ENCODE measurements at places on chromosomes 16 and 17.

DNA sequence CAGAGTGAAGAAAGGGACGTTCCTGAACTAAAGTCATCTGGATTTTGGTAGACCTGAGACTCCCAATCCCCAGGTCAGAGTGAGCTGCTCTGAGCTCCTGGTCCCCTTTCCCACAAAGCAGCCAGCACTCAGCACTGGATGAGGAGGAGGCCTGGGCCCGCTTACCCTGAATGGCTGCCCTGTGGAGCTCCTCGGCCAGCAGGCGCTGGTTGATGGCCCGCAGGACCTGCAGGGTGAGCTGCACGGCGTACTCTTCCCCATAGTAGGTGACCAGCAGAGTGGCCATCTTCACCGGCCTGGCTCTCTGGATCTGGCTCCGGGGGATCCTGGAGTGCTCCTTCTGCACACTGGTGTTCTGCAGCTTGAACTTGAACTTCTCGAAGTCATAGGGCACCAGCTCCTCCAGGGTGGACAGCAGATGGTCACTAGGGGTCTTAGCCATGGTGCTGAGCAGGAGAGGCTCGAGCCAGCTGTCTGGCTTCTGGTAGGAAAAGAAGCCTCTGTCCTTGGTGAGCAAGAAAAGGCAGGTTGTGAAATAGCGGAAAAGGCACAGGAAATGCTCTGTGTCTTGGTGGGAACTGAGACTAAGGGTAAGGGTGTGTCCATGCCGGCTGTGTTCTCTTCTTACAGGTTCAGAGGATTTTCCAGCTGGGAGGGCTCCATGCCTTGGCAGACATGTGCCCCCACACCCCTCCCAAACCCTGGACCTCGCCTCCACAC lies at the start of gene MEFV:
Gene MEFV, minus strand, starts transcription at position 488 of the 720 bp plus-strand sequence. Its CDS starts 46 bp downstream, at position 442.
- DNase-seq, result peak; percentile 40

DNA sequence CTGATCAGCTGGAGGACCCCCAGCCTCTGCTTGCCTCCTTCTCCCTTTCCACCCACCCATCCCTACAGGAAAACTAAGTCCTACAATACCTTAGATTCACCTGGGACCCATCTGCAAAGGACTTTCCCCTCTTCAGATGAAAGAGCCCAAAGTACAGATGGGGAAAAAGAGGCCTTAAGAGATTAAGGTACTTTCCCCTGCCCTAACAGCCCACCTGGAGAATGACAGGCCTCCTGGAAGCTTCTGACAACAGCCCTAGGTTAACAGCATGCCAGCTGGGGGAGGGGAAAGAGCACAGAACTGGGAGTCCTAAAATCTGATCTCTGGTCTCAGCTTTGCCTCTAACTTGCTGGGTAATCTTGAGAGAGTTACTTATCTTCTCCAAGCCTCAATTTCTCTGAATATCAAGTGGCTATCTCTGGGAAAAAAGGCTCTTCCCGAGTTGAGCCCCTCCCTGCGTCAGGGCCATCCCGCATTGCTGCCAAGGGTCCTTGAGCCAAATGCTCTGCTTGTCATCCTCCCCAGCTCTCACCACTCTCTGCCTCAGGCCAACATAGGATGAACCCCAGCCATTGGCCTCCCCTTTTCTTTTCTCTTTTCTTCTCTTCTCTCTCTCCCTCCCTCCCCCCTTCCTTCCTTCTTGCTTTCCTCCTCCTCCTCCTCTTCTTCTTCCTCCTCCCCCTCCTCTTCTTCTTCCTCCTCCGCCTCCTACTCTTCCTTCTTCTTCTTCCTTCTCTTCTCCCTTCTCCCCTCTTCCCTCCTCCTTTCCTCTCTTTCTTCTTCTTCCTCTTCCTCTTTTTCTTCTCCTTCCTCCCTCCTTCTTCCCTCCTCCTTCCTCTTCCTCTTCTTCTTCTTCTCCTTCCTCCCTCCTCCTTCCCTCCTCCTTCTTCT lies 22.5 kb upstream of the SP6 start:
- DNase-seq, result no peak

DNA sequence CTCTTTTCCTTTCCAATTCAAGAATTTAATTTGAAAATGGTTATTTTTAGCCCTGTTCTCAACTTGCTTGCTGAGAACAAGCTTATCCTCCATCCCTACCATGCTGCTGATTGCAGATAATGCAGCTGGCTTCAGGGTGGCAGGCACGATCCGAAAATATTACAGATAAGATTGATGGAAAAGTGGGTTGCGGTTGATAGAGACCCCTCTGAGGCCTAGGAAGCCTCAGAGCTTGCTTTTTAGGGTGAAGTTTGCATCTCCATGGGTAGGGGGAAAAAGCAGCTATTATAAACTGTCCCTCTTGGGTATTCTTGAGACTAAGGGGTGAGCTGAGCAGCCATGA lies 116.5 kb upstream of the GOT2 start:
- no peak for DNase-seq

DNA sequence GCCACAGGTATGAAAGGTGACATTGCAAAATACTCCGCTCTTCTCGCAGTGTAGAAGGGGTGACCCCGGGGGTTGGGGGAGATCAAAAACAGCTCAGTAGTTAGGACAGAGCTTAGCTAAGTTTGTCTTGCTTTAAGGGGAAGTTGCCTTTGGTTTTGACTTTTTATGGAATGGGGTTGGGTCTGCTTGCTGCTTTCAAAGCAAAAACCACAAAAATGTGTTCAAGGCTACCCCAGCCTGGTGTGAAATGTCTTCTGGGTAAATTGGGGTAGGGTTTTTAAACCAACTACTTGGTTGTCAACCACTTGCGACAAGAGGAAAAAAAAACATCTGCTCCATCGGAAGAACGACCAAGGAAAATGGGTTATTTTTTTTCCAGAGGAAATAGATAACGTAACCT lies 6.2 kb downstream of the FUS start:
- DNase-seq, result no peak

- no peak for DNase-seq
Measured at GRCh38 chr17:16936536-16937310, 35.2 kb downstream of the TNFRSF13B start.

All from CD4-positive, alpha-beta T cell treated with Interleukin-1 beta for 1 hour (primary cell).